ENCODE measurements at places on chromosomes 13 and 19. TPM values are rescaled to one million over a fixed set of nuclear protein-coding genes. Genes with fewer than 3 reads are reported as not detected.

SBK2 gene
- 6.2 TPM for total RNA-seq

DENND1C gene
- 0.19 TPM for total RNA-seq

TYROBP gene
- total RNA-seq = not detected

ZMYM5 gene
- 17.7 TPM for total RNA-seq

KLK11 gene
- not detected for total RNA-seq

PLA2G4C gene
- total RNA-seq = not detected

PSG7 gene
- not detected for total RNA-seq

ZNF534 gene
- total RNA-seq = 0.62 TPM

ZNF85 gene
- 48.3 TPM for total RNA-seq

APOC4 gene
- total RNA-seq = not detected

ZNF441 gene
- total RNA-seq = 7.3 TPM

ITGBL1 gene
- total RNA-seq = not detected

ZNF835 gene
- not detected for total RNA-seq

NCCRP1 gene
- total RNA-seq = 1.0 TPM

DNA sequence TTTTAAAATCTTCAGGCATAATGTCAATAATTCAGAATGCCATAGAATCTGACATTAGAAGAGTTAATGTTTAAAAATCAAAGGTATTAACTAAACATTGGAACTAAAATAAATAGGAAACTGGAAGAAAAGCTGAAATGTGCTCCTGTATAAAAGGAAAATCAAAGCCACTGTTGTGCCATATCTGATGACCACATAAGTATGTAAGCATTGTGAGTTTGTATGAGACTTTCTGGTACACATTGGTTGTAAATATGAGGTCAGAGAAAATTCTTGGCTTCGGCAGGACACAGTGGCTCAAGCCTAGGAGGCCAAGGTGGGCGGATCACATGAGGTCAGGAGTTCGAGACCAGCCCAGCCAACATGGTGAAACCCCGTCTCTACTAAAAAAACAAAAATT lies 48.3 kb upstream of the INTS6 start:
- no peak for DNase-seq

DNA sequence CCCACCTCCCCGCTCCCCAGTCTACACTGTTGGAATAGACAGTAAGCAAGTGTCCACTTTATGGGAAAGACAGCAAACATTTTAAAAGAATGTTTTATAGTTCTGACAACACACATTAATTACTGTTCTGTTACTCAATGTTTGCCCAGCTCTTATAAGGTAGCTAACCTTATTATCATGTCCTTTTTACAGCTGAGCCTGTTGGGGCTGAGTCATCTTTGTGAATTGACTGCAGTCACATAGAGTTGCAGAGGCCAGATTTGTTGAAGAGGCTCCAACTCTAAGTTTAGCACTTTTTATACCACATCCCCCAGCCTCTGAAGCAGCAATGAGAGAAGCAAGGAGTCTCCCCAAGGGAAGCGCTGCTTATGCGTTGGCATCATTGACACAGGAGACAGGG lies 76.2 kb downstream of the C13orf42 start:
- no peak for DNase-seq

- DNase-seq = no peak
Measured at GRCh38 chr19:21593934-21594820, 88.8 kb downstream of the ZNF429 start.

DNA sequence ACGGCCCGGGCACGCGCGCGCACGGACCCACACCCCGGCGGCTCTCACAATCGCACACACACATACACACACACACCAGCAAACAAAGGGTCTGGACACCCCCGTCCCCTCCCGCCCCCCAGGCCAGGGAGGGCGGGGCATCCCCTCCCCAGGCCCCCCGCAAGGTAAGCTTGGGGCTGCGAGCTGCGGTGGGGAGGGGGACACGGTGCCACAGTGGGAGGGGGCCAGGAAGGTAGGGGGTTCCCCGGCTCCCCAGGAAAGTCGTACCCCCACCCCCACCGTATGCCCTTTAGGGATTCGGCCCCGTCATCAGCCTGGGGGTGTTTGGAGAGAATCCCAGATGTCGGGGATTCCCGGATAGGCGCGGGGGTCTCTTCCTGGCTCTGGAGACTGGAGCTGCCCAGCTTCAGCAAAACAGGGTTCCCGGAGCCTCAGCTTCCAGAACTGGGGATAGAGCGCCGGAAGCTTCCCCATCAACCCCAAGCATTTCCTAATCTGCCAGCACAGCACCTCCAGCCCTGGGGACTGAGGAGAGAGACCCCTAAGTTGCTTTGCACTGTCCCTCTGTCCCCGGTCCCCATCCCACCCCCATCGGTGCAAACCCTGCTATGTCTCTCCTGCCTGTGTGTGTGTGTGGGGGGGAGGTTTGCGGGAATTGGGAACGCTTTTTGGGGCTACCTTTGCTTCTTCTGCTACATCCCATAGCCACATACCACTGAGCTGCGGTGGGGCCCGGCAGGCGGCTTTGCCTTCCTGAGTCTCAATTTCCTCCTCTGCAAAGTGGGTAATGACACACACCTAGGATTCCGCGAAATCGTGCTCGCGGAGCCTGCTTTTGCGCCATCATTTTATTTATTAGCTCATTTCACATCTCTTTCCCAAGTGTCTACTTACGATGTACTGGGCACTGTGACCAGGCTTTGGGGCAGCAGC lies 1.8 kb upstream of the CDC37 start:
- peak; percentile 37 for DNase-seq

DNA sequence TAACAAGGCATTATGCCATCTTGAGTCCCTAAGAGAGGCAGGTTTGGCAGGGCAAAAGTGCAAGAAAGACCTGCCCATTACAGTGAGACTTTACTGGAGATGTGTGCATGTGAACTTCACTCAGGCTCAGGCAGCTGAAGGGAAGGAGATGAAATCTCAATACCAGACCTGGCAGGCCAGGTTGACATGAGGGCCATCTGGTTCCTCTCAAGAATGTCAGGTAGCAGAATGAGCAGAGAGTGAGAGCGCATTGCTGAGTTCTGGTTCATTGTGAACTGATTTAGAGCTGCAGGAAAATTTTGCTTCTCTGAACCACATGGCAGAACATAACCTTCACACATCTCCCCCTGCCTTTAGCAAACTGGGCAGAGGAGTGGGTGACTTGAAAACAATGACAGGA lies 406.3 kb downstream of the GPC5 start:
- DNase-seq = no peak

DNA sequence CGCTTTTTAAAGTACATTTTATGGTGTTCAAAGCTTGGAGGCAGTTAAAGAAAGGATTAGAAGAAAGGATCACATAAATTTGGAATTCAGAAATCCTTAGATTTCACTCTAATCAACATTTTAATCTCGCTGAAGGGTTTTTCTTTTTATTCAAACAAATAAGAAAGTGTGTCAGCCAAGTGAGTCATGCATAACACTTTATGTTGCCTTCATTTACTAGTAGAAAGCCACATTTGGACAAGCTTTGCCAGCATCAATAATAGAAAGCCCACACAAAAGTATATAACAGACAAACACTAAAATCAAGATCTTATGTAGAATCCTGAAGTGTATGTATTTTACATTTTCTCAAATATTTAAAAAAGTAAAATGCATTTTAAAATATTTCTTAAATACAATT lies 154.9 kb upstream of the TRPC4 start:
- DNase-seq = no peak

- no peak for DNase-seq
Measured at GRCh38 chr19:12484011-12484370, 625 bp downstream of the ZNF709 start.

DNA sequence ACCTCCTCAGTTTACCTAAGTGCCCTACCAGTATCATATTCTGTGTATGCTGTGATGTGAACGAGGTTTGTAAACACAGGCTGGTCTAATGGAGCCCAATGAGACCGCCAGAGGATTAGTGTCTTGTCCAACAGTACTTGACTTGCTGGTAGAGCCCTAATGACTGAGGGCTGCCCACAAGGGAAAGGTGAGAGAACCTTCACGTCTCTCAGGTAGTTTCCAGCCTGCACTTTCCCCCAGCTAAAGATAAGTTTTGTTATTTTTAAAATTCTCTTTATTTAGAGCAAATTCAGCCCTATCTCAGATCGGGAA lies 498 bp upstream of the RBM26 start:
- no peak for DNase-seq

GRCh38 chr19:5052515-5052914 lies 83.6 kb downstream of the KDM4B start:
- peak; percentile 42 for DNase-seq

DNA sequence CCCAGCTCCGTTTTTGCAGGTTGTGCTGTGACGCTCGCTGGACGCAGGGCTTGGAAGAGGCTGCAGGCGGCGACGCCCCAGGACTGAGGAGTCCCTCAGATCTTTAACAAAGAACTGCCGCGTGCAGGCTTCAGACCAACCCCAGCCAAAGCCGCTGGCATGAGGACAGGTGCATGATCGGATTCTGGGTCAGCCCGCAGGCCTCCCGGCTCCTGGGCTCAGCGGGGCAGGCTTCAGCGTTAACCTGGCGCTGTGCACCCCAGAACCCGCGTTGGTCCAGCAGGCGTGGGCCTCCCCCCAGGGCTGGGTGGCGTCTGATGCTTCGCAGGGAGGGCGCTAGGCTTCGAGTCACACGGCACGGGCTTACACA lies 920 bp upstream of the TIMM13 start:
- peak; percentile 76 for DNase-seq

DNA sequence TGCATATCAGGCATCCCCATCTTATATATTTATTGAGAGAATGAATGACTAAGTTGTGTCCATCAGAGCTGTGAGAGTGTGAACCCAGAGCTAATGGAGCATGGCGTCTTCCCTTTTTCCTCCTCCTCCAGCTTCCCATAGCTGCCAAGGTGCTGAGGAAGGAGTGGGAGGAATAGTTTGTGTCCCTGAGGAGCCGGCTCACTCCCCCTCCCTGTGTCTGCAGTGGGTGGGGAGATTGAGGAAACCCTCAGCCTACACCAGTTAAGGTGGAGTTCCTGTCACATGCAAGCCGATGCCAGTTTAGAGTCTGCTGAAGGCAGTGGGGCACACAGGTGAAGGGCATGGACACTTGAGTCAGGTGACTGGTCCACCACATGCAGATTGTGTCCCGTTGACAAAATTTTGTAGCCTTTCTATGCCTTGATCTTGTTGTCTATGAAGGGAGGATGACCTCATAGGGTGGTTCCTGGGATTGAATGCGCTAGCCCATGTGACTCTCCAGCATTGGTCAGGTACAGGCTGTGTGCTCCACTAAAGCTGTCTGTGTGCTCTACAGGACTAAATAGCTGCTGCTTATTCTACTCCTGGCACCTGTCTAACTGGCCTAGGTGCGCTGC lies 47.6 kb upstream of the GPI start:
- no peak for DNase-seq

DNA sequence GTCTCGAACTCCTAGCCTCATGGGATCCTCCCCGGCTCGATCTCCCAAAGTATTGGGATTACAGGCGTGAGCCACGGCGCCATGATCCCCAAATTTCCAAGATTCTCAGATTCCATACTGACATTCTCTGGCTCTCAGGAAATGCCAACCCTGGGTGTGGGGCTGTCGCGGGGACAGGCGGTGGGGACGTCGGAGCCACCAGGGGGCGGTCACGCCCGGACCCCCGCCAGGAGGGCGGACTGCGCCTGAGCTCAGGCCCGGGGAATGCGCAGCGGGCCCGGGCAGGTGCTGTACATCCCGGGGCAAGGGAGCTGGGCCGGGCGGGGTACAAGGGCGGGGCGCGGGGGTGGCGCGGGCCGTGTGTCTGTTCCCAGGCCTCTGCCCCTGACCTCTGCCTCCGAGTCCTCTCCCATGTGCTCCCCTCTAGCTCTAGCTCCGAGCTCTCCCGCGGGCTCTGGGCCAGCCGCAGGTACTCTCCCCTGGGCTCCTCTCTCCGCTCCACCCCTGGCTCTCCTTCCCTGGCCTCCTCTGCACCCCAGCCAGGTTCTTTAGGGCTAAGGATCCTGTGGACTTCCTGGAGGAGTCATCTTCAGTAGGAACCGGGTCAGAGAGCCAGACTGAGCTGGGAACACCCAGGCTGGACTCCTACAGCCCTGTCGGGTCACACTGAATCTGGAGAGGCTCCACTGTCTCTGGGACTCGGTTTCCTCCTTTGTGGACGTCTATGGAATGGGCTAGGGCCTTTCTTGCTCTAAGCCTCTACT lies 2.4 kb downstream of the PPP1R13L start:
- DNase-seq = peak; percentile 81

- DNase-seq = peak; percentile 95
Measured at GRCh38 chr19:40576585-40577451, at the start of gene SHKBP1. TSS of gene SHKBP1 (plus strand) at chr19:40576873. CDS start at chr19:40576900, 27 bp downstream.

- DNase-seq = no peak
Measured at GRCh38 chr13:113585896-113586295, 1.3 kb downstream of the TFDP1 start.

DNA sequence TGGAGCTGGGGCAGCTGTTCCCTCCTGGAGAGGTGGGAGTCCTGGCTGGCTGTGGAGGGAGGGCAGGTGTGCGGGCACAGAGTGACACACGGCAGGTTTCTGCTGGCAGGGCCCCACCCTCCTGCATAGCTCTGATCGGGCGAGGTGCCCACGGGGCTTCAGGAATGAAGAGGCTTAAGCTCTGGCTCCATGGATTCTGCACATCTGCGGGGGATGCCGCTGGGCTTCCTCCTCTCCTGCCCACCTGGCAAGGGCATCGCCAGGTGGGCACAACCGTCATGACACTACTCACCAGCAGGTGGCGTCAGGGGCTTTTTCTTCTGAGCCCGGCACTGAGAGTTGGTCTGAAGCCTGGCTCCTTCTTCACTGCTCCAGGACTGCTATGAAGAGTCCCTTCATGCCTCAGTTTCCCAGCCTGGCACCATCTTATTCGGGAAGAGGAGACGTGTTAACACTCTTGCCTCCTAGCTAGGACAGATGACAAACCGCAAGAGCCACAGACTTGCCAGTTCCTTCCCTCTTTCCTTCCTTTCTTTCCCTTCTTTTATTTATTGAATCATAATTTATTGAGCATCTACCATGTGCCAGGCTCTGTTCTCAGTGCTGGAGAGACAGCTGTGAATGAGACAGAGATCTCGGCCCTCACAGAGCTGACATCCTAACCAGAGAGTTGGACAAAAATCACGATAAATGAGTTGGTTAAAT lies 15.2 kb upstream of the PAK4 start:
- DNase-seq = peak; percentile 74

DNA sequence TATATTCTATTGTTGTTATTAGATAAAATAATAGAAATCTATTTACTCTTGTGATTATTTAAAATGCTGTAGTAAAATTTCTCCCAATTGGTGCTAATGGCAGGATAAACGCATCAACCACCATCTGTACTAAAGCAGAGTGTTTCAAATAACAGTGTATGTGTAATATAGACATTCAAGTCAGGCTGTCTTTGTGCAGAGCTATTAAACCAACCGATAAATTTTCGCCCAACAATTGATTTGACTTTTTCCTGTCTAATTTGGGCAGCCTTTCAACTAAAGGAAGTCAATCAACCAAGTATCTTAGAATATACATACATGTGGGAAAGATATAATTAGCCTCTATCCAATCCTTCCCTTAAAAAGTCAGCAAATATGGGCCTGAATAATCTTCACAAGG lies 5.8 kb downstream of the AMER2 start:
- no peak for DNase-seq

GRCh38 chr19:1487576-1488281 lies 2.4 kb downstream of the PCSK4 start:
- no peak for DNase-seq

DNA sequence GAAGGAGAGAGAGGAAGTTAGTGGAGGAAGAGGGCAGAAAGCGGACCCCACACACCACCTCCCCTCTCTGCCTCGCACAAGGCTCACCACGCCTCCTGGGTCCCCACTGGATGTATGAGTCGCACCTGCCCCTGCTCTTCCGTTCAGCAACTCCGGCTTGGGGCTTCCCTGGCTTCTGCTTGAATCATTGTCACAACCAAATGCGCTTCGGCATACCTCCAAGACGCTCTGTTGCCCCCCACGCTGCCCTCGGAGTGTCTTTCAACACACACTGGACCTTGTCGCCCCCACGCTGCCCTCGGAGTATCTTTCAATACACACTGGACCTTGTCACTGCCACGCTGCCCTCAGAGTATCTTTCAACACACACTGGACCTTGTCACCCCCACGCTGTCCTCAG lies 247.2 kb downstream of the TEX29 start:
- DNase-seq = no peak

All from neural progenitor cell (in vitro differentiated cells).